ENCODE measurements at places on chromosomes 2 and 18.

GRCh38 chr18:68500556-68500955 lies 214.4 kb downstream of the TMX3 start:
- no peak for DNase-seq

GRCh38 chr2:113977060-113977659 lies 87.3 kb downstream of the ACTR3 start:
- DNase-seq: no peak

DNA sequence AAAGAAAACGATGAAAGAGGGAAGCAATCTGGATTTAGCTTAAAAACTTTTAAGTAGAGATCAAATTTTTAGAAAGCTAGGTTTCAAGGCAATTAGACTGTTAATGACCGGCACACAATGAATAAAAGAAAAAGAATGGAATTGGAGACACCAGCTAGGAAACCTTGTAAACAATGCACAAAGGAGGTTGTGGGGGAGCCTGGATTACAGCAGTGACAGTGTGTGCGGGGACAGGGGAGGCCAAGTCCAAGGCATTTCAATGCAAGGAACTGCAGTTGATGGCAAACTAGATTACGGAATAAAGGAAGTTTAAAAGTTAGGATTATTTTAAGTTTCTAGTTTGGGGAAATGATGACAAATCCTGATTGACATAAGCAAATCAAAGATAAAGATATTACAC lies 74.5 kb downstream of the DTNB start:
- no peak for DNase-seq

DNA sequence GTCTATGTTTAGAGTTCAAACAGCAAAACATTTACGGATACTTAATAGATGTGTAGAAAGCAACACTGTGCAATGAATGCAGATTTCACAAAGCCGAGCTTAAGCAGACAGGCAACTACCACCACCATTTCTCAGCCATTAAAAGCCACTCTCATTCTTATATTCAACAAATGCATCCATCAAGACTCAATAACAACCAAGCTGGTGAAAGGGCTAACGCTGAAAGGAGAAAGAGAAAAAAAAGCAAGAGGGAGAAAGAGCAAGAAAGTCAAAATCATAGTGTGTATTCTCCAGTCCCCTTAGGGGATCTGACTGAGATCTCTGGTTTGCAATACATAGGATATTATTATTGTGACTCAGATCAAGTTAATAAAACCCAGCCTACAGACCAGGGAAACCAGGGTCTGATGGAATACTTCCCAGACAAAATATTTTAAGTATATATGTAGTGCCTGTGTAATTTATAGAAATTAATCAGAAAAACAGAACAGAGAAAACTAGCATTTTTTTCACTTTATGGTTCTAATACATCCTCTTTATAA lies 14.1 kb downstream of the SATB2 start:
- DNase-seq: no peak

- DNase-seq: no peak
These were observed 401.0 kb downstream of the SUCLG1 start for GRCh38 chr2:84057917-84058560.

- no peak for DNase-seq
These were observed 33.8 kb upstream of the POU3F3 start for GRCh38 chr2:104820126-104820525.

DNA sequence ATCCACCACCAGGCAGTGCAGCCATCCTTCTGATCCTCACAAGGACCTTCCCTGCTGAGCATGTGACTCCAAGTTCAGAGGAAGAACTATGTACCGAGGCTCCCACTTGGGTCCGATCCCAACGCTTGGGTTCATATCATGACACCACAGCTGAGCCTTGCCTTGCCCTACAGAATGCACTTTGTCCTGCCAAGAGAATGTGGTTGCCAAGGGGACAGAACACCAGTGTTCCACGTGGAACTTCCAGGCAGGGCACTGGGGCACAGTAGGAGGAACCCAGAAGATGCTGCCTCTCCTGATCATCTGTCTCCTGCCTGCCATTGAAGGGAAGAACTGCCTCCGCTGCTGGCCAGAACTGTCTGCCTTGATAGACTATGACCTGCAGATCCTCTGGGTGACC lies at the start of gene TEX51:
Gene TEX51, plus strand, starts transcription at position 255 of the 400 bp plus-strand sequence. Its CDS starts 29 bp downstream, at position 284.
- no peak for DNase-seq

GRCh38 chr2:70920367-70920715 lies 15.4 kb upstream of the ATP6V1B1 start:
- DNase-seq: no peak

DNA sequence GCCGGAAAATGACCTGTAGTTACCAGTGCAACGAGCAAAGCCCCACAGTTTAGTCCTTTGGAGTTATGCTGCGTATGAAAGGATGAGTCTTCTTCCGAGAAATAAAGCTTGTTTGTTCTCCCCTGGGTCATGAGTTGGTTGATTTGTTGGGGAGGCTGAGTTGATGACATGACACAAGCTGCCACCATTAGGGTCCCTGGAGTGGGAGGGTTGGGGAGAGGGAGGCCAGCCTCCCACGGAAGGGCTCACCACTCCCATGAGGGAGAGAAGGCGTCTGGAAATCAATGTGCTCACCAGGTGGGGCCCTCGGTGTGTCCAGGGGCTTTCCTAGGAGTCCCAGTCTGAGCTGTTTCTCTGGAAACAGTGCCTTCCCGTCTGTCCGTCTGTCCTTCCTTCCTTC lies 7.4 kb upstream of the DGKD start:
- DNase-seq: no peak

DNA sequence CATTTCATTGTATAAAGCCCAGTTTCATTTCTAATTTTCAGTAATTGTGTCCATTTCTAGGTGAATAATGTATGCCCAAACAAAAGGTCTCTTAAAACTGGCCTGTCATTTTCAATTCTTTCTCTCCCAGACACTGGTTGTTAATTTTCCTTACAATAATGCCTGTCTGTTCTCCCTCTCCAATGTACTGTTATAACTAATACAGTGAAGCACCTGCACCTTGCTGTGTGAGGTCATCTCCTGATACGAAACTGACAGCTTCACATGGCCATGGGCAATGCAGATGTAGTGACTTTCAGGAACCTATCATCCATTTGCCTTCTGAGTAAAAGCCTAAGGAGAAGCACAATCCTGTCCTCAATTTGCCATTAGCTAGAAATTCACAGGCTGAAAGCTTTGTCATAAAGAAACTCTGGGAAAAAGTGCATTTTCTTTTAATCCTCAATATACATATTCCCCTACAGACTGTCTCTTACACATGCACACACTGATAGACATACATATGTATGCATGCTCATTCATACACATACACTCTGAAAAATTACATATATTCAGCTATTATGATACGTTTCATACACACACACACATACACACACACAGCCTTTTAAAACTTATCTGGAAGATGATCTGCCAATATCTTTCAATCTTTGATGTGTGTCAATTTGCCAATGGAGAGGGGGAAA lies 1030.3 kb downstream of the TDRD15 start:
- DNase-seq: no peak

GRCh38 chr2:128727914-128728313 lies 409.2 kb upstream of the HS6ST1 start:
- no peak for DNase-seq

- peak; percentile 53 for DNase-seq
These were observed 6.3 kb downstream of the RAB12 start for GRCh38 chr18:8615397-8616027.

- DNase-seq: no peak
These were observed 275.5 kb downstream of the SS18 start for GRCh38 chr18:25814841-25815458.

DNA sequence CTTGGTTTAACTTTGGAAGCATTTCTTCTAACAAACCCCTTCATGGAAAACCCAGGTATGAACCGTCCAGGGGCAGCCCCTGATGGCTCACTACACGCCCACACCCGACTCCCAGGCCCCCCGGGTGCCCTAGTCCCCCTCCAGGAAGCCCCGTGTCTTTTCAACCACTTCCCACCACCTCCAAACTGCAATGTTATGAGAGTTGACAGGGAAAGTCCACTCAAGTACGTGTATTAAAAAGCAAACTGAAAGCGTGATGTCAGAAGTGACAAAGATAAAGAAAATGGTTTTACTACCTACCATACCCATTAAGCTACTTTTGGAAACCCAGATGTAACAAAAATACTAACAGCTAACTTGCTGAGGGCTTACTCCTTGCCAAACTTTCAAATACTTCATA lies 51.5 kb downstream of the L3MBTL4 start:
- DNase-seq: no peak

DNA sequence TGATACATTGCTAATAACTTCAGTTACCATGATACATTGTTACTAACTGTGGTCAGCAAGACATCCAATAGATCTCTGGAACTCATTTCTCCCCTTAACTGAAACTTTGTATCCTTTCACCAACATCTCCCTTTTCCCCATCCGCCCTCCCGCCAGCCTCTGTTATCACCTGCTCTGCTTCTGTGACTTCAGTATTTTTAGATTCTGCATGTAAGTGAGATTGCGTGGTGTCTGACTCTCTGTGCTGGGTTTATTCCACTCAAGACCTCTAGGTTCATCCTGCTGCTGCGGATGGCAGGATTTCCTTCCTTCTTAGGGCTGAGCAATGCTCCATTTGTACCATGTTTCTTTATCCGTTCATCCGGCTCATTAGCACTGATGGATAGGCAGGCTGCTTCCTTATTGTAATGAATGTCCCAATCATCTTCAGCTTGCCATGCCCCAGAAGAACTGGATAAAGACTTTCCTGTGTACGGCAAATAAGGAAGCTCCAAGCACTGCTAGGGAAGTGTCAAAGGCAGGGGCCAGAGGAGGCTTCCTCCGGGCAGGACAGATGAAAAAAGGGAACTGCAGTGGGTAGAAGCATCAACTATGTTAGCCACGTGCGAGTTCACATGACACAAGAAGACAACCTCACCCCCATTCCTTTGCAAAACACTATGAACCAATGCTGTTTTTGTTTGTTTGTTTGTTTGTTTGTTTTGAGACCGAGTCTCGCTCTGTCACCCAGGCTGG lies 113.4 kb downstream of the EIPR1 start:
- no peak for DNase-seq

- no peak for DNase-seq
These were observed 277.1 kb downstream of the PIEZO2 start for GRCh38 chr18:10872304-10872703.

DNA sequence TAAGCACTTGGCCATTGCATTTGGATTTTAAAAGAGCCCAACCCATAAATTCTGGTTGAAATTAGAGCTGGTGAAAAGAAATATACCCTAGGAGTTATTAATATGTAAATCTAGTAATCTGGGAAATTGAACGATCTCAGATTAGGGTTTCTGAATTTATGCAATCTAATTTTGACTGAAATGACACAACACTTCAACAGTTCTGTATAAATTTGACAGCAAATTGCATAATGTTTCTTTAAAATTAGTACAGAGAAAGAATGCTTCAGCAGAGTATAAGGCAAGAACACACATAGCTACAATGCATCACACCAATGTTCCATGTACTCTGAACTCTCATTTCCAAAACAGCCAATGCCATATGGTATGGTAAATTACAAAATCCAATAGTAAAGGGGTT lies 201.5 kb upstream of the ITGA4 start:
- DNase-seq: no peak

DNA sequence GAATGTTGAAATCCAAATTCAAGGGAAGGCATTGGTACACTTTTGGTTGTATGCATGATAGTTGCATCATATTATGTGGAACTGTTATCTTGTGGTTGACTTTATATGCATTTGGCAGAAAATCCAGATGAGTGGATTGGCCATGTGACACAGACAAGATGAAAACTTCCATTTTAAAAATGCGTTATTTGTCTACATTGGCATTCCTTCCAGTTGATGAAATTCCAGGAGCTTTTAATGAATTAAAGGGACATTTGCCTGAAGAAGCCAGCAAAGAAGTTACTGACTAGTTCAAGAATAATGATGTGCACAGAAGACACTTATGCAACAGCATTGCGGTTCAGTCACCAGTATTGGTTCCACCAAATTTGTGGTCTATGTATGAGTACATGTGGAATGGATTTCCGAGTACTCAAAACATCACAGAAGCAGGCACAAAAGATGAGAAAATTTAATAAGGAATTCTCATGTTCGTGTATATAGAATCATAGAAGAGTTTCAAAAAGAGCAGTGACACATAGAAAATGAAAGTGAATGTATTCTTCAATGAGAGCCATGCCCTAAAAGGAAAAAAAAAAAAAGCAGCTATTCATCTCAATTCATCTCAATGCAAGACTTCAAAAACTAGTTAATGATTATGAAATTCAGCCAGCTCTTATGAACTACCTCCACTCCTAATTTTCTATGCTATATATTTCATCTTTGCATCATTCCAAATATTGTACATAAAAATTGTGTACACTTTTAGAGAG lies 232.1 kb downstream of the RBM43 start:
- DNase-seq: no peak

- DNase-seq: no peak
These were observed 3.9 kb downstream of the TAF1B start for GRCh38 chr2:9847140-9847539.

- no peak for DNase-seq
These were observed 1082.5 kb upstream of the GYPC start for GRCh38 chr2:125573432-125573831.

DNA sequence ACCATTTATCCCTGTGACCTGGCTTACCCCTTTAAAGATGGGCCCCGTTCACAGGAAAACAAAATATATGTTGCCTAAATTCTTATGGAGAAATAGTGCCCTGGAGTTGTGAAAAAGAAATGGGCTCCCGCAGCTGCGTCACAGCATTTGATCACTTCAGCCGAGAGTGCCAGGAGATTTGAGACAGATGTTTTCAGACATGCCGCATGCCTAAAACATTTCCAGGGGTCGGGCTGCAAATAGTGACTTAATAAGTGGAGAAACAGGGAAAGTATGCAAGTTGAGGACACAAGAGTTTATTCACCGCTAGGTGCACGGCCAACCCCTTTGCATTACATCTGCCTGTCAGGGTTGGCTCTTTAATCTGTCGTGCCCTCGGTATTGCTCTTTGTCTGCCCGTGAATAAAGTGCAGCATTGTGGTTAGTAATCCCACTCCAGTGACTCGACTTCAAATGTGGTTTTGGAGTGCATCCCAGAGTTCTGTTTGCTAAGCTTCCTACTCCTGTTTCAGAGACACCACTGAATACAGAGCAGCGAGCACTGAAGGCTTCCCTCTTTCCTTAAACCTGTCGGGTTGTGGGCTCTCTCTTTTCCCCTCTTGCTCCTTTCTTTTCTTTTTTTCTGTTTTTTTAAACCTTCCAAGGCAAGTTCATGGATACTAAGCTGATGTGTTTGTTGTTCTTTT lies 187.5 kb downstream of the LTBP1 start:
- DNase-seq: peak; percentile 98

- no peak for DNase-seq
These were observed 6.3 kb upstream of the SPP2 start for GRCh38 chr2:234044157-234044556.

- DNase-seq: no peak
These were observed 36.2 kb downstream of the AMER3 start for GRCh38 chr2:130791617-130791939.

DNA sequence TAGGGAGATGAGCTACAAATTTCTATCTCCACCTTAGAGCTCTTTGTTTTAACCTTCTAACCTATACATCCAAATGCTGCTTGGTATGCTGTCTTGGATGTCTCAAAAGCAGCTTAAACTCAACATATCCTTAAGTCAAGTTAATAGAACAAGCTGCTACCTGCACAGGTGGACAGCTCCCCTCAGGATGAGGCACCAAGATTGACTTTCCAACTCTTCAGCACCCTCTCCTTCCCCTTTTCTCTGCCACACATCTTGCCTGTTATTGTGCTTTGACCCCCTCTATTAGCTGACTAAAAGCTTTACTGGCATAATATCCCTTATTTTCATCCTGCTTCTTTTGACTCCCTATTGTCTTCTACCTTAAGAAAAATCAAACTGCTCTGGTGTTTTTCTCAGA lies 448.1 kb upstream of the MEX3C start:
- DNase-seq: no peak

Data from NCI-H187 treated with DMSO at 0.1 percent for 48 hours (cell line).